ENCODE measurements at places on chromosomes 7 and 10. TPM values are rescaled to one million over a fixed set of nuclear protein-coding genes. Genes with fewer than 3 reads are reported as not detected.

Gene RBP3
- polyA plus RNA-seq = not detected

DNA sequence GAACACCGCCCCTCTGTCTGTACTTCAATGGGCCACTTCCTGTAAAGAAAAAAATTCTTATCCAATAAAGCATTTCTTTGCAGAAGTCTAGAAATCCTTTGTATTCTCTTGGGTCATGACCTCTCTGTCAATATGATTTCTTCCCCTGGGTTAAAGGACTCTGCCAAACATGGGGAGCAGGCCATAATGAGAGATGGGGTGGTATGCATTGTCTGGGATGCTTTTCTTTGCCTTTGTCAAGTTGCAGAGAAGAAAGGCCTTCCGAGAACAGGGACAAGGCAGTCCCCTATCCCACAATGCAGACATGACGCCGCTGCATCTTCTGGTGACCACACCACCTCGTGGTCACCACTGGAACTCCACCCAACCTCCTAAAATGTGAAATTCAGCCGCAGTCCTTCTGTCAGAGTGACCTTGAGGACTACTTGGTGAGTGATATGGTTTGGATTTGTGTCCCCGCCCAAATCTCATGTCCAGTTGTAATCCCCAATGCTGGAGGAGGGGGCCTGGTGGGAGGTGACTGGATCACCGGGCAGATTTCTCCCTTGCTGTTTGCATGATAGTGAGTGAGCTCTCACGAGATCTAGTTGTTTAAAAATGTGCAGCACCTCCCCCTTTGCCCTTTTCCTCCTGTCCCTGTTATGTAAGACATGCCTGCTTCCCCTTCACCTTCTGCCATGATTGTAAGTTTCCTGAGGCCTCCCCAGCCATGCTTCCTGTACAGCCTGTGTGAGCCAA, 15.2 kb upstream of the FRMPD2 start:
- DNase-seq = peak; percentile 19

Gene VSIR
- 343 TPM for polyA plus RNA-seq

GRCh38 chr10:5545426-5545777, 20.6 kb downstream of the CALML3 start:
- DNase-seq = no peak

DNA sequence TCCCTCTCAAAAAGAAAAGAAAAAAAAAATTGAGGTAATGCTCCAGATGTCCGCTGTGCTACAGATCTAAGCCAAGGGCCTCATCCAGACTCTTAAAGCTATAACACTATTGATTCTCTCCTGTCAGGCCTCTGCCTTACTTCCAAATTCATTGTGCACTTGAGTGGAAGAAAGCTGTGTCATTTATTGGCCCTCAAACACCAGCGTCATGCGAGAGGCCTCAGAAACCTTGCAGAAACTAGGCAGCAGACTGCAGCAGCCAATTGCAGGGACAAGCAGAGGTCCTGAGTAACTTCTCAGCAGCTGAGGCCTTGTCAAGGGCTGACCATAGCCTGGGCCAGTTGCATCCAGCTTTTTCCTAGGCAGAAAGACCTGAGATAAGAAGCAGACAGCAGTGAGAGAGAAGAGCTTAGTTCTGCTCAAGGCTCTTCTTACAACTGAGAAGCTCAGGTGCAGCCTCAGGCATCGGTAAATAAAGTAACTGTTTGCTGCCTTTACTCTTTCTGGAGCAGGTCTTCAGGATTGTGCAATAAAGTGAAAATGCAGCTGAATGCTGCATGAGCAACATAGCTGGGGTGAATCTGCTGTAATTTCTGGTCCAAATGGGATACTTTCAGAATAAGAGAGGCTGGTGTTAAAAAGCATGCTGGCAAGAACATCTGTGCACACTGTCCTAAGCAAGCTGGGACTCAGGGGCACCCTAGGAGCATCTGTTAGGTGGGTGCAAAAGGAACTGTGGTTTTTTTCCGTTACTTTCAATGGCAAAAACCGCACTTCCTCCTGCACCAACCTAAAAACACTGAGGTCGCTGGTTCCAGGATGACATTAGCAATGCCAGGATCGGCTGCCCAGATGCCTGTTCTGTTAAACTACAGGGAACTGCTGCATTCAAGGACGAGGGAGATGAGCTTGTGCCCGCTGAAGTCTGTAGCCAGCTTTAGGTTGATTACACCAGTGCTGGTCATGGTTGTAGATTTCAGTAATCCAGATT, 181.8 kb upstream of the PFKP start:
- no peak for DNase-seq

- DNase-seq = no peak
These were observed 71.8 kb downstream of the AFAP1L2 start for GRCh38 chr10:114332301-114333192.

Gene CFAP70
- 0.50 TPM for polyA plus RNA-seq

DNA sequence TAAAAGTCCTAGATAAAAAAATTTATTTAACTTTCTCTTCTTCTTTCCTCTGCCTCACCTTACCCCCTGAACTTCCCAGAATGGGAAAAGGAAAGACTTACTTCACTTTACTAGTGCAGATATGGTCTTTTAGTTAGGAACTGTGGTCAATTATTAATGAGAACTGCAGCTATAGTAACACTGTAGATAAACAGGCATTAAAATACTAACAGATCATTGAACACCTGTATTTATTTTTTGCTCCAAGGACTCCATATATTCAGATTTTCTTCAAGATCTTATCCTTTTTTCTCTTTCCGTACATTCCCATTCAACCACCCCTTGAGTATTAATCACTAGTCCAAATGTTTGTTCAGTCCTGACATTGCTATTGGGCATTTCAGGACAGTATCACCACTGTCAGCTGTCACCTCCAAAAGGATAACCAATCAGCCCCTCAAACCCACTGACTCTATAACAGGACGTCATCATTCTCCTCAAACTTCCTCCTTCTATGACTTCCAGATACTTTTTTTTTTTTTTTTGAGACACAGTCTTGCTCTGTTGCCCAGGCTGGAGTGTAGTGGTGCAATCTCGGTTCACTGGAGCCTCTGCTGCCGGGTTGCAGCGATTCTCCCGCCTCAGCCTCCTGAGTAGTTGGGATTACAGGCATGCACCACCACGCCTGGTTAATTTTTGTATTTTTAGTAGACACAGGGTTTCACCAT, 4.2 kb downstream of the CPVL start:
- DNase-seq = no peak

GRCh38 chr10:76899490-76899889, 738.1 kb downstream of the KCNMA1 start:
- DNase-seq = no peak

DNA sequence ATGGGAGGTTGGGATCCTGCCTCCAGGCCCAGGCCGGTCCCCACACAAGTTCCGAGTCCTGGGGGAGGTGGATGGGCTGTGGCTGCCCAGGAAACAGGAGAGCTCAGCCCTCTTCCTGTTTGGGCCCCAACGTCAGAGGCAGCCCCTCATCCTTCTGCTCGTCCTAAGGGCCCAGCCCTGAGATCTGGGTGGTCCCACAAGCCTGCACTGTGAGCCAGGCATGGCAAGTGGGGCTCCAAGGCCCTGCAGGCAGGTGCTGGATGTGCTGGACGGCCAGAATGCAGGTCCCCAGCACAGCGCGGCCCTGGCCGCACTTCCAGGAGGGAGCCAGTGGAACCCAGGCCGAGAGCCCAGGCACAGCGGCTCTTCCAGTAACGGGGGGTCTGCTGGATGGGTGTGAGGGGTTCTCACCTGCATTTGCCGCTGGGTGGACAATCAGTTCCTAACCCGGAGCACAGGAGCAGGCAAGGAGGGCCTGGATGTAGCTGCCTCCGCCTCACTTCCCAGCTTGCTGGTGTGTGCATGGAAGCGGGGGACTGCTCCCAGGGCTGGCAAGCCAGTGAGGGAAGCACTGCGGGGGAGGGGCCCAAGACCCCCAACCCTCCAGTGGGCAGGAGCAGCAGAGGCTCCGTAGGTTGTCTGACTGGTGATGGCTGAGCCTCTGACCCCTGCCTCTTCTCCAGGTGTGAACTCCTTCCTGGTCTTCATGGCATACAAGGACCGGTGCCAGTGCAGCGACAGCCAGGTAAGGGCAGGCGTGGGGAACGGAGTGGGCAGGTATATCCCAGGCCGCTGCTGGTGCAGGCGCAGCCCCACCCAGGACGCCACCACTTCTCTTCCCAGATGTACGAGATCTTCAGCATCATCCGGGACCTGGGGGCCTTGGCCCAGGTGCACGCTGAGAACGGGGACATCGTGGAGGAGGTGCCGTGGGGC, 9.7 kb downstream of the DPYSL4 start:
- DNase-seq = no peak

Gene AKR1D1
- not detected for polyA plus RNA-seq
